ENCODE measurements at places on chromosomes 3 and 15.
A peak's percentile ranks its signal among the peaks of the same experiment; 100 is the strongest.

GRCh38 chr3:38260474-38260873, 5.1 kb upstream of the SLC22A13 start:
- DNase-seq = no peak

GRCh38 chr3:73029321-73029796, 32.1 kb upstream of the EBLN2 start:
- no peak for DNase-seq

GRCh38 chr3:52005571-52005986, 9.9 kb upstream of the RPL29 start:
- no peak for DNase-seq

DNA sequence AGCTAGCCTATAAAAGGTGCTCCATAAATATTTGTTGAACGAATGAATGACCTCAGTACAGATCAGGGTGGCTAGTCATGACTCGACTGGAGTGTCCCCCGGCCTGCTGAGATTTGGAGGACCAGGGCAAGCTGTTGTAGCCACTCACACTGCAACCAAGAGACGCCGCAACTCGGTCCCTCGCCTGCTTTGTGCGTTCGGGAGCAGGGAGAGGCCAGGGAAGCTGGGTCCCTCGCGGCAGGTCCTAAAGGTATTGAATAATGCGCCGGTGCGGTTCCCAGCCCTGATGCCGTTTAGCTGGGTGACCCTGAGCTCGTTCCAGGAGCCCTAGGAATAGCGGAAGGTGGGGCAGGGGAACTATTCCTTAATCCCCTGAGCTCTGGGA, 1.8 kb downstream of the IGDCC4 start:
- DNase-seq = no peak

- DNase-seq = no peak
Observed at GRCh38 chr15:71591057-71591456, 219.3 kb upstream of the NR2E3 start.

GRCh38 chr3:72222410-72222809, 437.5 kb upstream of the PROK2 start:
- DNase-seq = no peak

- no peak for DNase-seq
Observed at GRCh38 chr3:150300388-150300787, 107.7 kb upstream of the TSC22D2 start.

- DNase-seq = no peak
Observed at GRCh38 chr3:31129241-31129640, 234.8 kb upstream of the GADL1 start.

DNA sequence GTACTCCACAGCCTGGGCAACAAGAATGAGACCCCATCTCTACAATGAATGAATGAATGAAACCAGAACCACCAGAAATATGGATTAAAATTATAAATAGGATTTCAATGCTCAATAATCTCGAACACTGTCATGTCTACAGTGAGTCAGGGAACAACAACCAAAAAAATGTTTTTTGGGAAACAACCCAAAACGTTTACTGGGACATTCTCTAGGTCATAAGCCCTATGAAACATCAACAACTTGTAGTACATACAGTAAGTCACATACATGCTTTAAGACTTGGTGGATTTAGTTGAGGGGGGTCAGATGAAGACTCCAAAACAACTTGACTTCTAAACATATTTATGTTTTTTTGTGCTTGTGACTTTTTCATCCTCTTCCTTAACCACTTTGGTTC, 511.2 kb downstream of the FOXP1 start:
- no peak for DNase-seq

GRCh38 chr3:71962561-71963240, 177.8 kb upstream of the PROK2 start:
- DNase-seq = no peak

DNA sequence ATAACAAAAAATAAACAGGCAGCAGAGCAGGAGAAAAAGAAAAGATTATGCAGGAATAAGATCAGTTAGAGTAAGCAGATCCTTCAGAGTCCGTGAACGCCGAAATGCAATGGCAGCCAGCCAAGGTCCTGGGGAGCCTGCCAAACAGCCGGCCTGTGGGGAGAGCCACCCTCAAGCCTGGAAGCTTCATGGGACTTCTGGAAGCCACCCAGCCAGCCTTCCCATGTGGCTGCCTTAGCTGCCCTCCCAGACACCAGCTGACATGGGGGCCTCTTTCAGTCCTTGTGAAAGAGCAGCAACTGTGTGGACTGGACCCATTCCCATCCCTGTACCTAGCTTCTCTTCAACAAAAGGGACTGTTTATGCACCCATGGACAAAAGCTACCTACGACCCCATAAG, 64.9 kb upstream of the RAD18 start:
- no peak for DNase-seq

DNA sequence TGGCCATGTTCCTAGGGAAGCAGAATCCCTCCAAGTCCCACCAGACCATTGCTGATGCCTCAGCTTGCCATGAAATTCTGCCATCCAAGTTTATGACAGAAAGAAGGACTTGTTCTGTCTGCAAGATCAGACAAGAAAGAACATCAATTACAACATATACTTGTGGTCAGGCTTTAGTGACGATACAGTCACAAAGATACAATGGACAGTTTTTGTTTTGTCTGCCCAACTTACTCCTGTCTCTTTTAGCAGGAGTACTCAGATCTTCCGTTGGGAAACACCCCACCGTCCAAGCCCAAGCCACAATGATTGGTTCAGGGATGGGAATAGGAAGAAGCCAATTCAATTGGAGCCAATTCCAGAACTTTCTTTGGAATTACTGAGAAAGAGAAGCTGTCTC, 15.7 kb downstream of the KLHL6 start:
- no peak for DNase-seq

- no peak for DNase-seq
Observed at GRCh38 chr3:186311441-186311840, 50.6 kb downstream of the DGKG start.

- DNase-seq = no peak
Observed at GRCh38 chr3:157113832-157114505, 46.0 kb downstream of the CCNL1 start.

GRCh38 chr3:156479604-156480003, 75.3 kb downstream of the SSR3 start:
- DNase-seq = no peak

DNA sequence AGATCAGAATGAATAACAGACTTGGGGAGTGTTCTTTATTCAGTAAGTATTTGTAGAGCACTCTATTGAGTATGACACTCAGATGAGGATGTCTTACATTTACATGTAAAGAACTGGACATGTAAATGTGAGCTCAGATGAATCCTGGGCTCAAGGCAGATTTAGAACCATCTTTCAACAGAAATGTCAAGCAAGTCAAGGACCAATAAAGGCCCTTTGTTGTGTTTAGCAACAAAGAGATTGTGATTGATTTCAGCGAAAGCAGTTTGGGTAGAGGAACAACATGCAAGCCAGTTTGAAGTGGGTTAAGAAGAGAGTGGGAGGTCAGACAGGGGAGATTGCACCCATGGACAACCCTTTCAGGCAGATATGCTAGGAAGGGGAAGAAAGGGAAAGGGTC, 194.2 kb upstream of the DNAJC19 start:
- DNase-seq = no peak

GRCh38 chr3:179133575-179133974, 14.6 kb upstream of the PIK3CA start:
- no peak for DNase-seq

DNA sequence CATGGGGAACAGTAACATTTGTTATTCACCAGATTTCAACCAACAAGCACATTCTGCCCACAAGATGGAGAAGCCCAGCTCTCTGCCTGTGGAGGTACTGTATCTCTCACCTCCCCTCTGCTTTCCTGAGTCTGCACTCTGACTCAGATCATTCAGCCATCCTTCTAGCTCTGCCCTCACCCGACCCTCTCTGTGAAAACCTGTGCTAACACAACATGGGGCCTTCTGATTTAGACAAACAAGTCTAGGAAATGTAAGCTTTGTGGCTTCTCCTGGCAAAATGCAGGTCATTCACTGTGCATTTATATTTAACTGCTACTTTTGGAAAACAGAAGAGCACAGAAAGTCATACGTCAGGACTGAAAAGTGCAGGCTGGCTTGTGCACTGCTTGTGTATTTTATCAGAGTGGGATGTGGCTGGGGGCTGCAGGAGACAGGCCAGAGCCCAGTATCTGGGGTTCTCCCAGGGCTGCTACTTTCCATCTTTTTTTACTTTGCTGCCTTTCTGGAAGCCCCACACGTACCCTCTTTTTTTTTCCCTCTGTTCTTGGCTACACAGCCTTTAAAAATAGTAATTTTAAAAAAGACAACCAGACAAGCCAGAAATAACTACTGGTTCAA, 50.8 kb downstream of the SUSD5 start:
- no peak for DNase-seq

- no peak for DNase-seq
Observed at GRCh38 chr3:156802821-156803606, 23.1 kb upstream of the LEKR1 start.

- no peak for DNase-seq
Observed at GRCh38 chr3:45793482-45794176, 2.7 kb downstream of the SLC6A20 start.

DNA sequence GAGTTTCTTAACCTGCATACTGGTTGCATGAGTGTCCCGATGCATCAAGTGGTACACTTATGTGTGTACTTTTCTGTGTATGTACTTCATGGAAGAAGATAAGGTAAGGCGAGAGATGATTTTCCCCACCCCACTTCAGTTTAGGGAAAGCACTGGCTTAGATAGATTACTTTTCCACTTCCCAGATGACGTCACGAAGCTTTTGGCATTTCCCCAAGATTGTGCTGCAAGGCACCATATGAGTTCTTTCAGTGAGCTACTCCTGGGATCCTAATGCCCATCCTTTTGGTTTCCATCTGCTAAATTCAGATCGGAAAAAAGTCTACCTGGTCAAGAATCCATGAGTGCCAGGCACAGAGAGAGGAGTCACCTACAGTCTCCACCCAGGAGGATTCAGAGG, 4.5 kb downstream of the IL17RB start:
- no peak for DNase-seq

GRCh38 chr3:66355394-66355793, 134.6 kb downstream of the SLC25A26 start:
- DNase-seq = no peak

- no peak for DNase-seq
Observed at GRCh38 chr3:34225821-34226366, 427.5 kb downstream of the PDCD6IP start.

DNA sequence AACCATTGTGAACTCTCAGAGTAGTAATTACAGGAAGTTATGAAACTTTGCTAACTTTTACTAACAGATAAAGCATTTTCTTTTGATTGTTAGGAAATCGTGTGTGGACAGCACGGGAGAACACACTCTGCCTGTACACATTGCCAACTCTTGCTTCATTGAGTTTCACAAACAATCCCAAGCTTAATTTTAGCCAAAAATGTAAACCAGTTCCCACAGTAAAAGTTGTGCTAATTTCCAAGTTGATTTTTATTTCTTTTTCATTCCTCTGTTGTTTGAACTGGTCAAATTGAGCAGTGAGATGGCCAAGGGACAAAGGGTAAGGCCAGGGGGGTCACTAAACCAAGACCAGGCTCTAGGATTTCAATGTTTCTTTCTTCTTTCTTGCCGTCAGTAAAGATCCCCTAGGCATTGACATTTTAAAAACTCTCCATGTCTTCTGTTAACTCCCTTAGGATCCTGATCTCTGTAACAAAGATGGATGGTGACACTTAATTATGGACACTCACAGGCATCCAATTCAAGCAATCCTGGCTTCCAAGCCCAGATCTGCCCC, 414.9 kb downstream of the RBMS3 start:
- no peak for DNase-seq

- DNase-seq = peak; percentile 72
Observed at GRCh38 chr15:64010719-64011118, 35.6 kb downstream of the DAPK2 start.

DNA sequence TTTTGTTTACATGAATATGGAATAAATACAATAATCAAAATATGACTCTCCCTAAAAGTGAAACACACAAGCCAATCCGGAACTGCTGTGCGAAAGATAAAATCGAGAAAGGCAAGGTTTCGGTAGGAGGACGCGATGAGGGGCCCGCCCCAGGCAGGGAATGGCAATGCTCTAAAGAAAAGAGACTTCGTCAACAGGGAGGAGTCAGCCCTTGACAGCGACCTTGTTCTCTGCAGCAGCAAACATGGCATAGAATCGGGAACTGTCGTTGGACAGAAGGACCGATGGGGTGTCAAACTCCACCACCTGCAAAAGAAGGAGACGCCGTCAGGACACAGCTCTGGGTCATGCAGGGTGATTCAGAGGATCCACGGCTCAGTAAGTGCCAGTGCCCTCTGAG, 36.4 kb upstream of the PARL start:
- DNase-seq = no peak

DNA sequence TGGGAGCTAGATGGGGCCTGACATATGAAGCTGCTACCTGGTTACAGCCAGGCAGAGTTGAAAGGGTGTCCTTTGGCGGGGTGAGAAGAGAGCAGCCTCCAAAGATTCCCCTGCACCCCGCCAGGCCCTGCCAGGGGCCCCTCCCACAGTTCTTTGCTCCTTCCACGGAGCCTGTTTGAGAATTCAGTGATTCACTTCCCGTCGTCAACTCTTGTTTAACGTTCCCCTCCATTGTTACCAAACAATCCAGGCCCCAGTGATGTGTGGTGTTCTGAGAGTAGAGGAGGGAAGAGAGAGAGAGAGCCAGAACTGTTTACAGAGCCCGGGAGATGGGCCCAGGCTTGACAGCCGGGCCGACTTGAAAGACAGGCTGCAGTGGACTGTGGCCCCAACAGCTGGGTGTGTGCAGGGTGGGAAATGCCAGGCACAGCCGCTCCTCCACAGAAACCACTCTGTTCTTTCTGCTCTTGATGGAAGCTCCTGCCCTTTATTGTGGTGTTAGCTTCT, 81.5 kb downstream of the SMAD3 start:
- DNase-seq = no peak

DNA sequence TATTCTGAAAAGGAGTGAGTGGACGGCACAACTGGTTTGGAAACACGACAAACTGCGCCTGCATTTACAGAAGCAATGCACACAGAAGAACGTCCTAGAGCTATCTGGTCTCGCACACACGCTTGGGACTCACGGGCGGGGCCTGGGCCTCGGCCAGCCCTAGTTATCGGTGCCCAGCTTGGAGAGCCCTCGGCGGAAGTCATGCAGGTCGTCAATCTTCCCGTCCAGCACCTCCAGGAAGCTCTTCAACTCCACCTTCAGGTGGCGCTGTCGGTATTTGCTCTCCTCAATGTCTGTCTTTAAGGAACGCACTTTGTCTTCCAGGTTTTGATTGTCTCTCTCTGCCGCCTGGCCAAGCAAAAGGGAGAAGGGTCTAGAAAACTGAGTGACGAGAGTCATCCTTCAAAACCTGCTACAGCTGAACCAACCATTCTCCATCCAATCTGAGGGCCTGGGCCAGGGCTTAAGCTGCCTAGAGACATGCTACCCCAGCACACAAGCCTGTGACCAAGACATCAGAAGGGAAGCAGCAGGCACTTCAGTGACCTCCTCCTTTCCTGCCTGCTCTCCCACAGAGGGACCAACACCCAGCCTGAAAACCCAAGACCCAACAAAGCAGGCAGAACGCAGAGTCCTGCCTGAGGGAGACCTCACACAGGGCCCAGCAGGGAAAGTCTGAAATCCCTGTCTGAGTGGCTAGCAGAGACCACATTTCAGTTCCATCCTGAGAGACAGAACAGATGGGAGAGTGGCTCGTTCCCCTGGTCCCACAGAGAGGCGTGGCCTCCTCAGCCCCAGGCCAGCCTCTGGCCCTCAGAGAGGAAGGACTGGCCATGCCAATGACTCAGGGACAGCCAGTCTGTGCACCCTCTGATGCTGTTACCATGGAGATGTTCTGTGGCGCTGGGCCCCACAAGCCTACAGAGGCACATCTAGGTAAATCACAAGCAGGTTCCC, 40.4 kb downstream of the WHAMM start:
- no peak for DNase-seq
